ENCODE measurements at places on chromosomes 11 and 22.

GRCh38 chr22:32005453-32005852, 37.6 kb upstream of the SLC5A1 start:
- no peak for DNase-seq

- DNase-seq, result no peak
Observed at GRCh38 chr22:35039625-35040024, 26.3 kb upstream of the ISX start.

GRCh38 chr11:15565880-15566279, 451.2 kb downstream of the INSC start:
- DNase-seq, result no peak

GRCh38 chr11:35735903-35736302, 73.3 kb downstream of the TRIM44 start:
- DNase-seq, result no peak

DNA sequence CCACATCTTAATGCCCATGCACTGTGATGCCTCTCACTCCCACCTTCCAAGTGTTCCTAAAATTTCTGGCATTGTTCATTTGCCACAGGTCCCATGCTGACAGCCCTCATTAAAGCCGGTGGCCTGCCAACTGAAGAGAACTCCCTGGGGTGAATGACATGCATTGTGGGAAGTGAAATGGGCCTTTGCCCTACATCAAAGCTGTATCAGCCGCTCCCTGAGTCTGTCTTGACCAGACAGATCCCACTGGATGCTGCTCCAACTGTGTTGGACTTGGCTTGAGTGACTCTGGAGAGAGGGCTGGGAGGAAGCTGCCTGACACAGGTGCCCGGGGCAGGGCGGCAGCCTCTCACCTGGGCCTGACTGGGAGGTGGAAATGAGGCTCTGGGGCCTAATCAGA, 8.8 kb upstream of the SEC14L4 start:
- no peak for DNase-seq

DNA sequence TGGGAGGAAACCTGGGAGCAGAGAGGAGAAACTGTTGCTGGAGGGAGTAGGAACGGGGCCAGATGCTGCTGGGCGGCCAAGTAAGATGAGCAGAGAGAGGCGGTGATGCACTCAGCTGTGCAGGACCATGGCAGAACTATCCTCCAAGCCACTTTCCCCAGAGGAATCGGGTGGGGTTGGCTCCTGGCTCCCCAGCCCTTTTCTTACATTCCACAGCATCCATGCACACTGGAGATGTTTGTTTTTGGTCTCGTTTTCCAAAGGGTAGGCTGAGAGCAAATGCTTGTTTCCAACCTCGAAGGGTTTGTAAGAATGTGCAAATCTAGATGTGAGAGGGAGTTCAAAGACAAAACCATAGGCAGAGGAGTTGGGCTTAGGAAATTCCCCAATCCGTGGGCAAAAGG, 73.2 kb downstream of the DBX1 start:
- no peak for DNase-seq

DNA sequence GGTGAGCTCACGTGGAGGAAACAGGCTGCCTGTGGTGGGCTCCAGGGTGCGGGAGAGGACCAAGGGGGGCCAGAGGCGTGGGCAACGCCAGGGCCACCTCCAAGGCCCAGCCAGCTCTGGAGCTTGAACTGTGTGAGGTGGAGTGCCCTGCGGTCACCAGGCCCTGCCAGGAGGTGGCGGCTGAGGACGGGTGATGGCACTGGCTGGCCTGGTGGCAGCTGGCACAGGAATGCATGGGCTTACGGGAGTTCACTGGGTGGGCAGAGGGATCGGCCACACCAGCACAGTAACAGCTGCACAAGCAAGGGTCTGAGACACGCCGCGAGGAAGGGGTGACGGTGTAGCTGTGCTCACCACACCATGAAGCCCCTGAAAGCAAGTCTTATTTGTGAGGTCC, 15.8 kb downstream of the TOLLIP start:
- DNase-seq, result peak; percentile 35

DNA sequence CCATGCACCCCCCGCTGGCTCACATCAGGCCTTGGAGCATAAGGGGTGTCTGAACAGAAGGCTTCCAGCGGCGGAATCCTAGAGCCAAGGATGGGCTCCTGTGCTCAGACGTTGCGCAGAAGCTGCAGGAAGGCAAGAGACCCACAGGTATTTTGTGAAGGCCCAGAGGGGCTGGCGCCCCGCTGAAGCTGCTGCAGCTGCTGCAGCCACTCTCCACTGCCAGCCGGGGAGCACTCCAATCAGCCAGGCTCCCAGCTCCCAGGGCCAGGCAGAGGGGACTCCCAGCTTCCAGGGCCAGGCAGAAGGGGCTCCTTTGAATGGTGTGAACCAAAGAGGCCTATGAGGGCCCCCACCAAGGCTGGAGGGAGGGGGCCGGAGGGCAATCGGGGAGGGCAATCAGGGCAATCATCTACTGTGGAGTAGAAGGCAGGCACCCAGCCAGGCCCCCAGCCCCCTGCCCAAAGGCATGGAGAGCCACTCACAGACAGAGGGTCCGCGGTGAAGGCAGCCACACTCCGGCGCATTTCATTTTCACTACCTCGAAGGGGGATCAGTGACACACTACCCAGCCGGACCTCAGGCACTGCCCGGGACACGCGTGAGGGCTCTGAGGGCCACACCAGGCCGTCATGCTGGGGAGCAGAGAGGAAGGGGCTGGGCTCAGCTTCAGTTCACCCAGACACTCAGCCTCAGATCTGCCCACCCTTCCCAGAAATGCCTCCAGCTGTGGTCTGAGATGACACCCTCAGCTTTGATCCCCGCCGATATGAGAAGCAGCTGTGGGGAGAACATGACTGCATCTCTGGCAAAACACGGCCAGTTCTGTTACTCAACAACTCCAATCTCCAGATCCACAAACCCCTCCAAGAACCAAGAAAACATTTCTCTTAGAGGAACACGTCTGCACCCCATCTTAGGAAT, 11.6 kb upstream of the PDE2A start:
- DNase-seq, result no peak

- DNase-seq, result no peak
Observed at GRCh38 chr22:23154461-23154860, 9.2 kb downstream of the RAB36 start.

DNA sequence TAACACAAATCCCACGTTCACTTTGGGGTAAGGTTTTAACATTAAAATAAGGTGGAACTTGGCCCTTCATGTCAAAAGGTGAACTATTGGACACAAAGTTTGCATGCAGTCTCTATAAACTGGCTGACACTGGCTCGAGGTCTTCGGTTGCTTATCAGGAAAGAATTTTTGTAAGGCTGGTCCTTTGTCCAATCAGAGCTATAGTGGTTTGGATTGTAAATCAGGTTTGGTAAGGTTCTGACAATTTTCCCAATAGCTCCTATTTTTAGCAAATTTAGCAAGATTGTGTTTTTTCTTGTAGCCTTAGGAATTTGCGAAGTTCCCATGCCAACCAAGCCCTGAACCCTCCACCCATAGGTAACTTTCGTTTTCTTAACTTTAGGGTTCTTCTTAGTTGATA, 17.6 kb upstream of the MED17 start:
- no peak for DNase-seq
